HFFc6 (cell line): ENCODE measurements at places on chromosomes 3 and 15.

DNA sequence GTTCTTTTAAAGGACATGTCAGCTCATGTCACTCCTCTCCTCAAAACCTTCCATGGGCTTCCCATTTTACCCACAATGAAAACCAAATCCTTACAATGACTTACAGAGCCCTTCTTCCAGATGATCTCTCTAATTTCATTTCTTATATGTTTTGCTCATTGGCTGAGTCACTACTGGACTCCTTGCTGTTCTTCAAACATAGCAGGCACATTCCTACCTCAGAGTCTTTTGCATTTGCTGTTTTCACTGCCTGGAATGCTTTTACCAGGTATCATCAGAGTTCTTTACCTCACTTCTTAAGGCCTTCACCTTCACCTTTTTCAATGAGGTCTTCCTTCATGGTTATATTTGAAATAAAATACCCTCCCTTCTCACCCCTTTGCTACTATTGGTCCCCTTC lies 57.3 kb downstream of the NECTIN3 start:
- H3K36me3 ChIP-seq: peaks cover 20% of the 10 kb centered on the region
- peaks cover 4% of the 10 kb centered on the region; the same call in 1 of the 2 replicates for H3K27me3 ChIP-seq
- DNase-seq: no peak

- H3K4me1 ChIP-seq: peaks cover 40% of the 10 kb centered on the region
- H3K36me3 ChIP-seq: peaks cover 5% of the 10 kb centered on the region
- DNase-seq: no peak
- no peak overlapping the region for H3K27ac ChIP-seq
Measured at GRCh38 chr15:41951571-41951970, 20.8 kb downstream of the EHD4 start.

DNA sequence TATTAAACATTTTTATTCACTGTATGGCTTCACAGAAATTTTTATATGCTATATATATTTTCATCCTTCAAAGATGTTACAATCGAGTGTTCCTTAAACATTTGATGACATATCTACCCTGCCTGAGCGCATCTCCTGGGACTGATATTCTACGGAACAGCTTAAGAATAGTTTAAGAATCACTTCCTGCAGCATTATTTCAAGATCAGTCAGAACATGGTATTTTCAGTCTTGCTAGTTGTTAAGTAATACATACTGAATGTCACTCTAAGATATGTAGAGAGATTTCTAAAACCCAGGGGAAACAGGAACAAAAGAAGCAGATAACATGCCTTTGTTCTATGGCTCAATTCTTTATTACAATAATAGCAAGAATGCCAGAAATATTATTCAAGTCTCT lies 8.7 kb downstream of the COL8A1 start:
- H3K27me3 ChIP-seq: no peaks in the 10 kb centered on the region; the same call in 1 of the 2 replicates
- H3K4me1 ChIP-seq: peaks cover 87% of the 10 kb centered on the region
- peak overlapping the region; percentile 90 for H3K27ac ChIP-seq

GRCh38 chr15:57566834-57567233 lies 24.9 kb upstream of the MYZAP start:
- peak; percentile 56 for DNase-seq
- no peaks in the 10 kb centered on the region for H3K36me3 ChIP-seq
- H3K4me1 ChIP-seq: peaks cover 32% of the 10 kb centered on the region
- H3K27me3 ChIP-seq: peaks cover 5% of the 10 kb centered on the region
- H3K27ac ChIP-seq: peak overlapping the region; percentile 17; the same call in 1 of the 2 replicates

- H3K4me1 ChIP-seq: no peaks in the 10 kb centered on the region
- H3K27ac ChIP-seq: no peak overlapping the region
- DNase-seq: no peak
- H3K36me3 ChIP-seq: 0 out of 2 replicates have a peak, but pooled peaks cover 9% of the 10 kb centered on the region
Measured at GRCh38 chr15:83764201-83764838, 110.4 kb downstream of the ADAMTSL3 start.

- H3K27me3 ChIP-seq: no peaks in the 10 kb centered on the region; the same call in none of the 2 replicates
- H3K4me3 ChIP-seq: no peak overlapping the region
- no peaks in the 10 kb centered on the region for H3K36me3 ChIP-seq
- no peaks in the 10 kb centered on the region for H3K4me1 ChIP-seq
- no peak overlapping the region for H3K27ac ChIP-seq
Measured at GRCh38 chr15:94480289-94480834, 249.0 kb downstream of the MCTP2 start.

DNA sequence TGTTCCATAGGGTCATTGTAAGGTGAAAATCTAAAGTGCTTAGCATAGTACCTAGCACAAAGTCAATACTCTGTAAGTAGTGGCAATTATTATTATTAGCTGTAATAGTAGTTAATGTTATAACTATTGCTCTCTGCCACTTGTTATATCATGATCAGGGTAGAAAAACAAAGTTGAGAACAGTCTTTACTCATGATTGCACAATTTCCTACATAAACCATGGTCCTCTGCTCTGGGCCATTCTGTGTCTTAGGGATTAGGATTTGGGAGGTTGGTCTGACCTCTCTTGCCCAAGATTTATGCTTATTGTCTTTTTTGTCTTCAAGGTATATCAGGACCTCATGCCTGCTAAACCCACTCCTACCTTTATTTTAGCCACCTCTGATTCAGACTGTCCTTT lies 4.3 kb upstream of the LRRC58 start:
- no peaks in the 10 kb centered on the region for H3K36me3 ChIP-seq
- H3K4me3 ChIP-seq: no peak overlapping the region
- peaks cover 22% of the 10 kb centered on the region for H3K27me3 ChIP-seq
- H3K4me1 ChIP-seq: peaks cover 14% of the 10 kb centered on the region
- no peak for DNase-seq
- H3K27ac ChIP-seq: no peak overlapping the region

GRCh38 chr3:155972885-155973584 lies 102.6 kb downstream of the GMPS start:
- no peak overlapping the region for H3K4me3 ChIP-seq
- H3K4me1 ChIP-seq: no peaks in the 10 kb centered on the region
- no peak overlapping the region for H3K27ac ChIP-seq
- no peaks in the 10 kb centered on the region for H3K27me3 ChIP-seq
- no peaks in the 10 kb centered on the region for H3K36me3 ChIP-seq

GRCh38 chr15:41891226-41891625 lies 2.6 kb downstream of the SPTBN5 start:
- no peak for DNase-seq
- no peak overlapping the region for H3K27ac ChIP-seq
- no peaks in the 10 kb centered on the region for H3K36me3 ChIP-seq

- DNase-seq: peak; percentile 99
- peak overlapping the region; percentile 42 for H3K4me3 ChIP-seq
- peaks cover 44% of the 10 kb centered on the region for H3K4me1 ChIP-seq
- H3K27me3 ChIP-seq: no peaks in the 10 kb centered on the region
- peak overlapping the region; percentile 89 for H3K27ac ChIP-seq
Measured at GRCh38 chr3:56980798-56981390, 79.6 kb upstream of the SPATA12 start.

GRCh38 chr3:44960387-44961026 lies 15.5 kb downstream of the ZDHHC3 start:
- no peak for DNase-seq
- H3K4me1 ChIP-seq: peaks cover 35% of the 10 kb centered on the region
- no peak overlapping the region for H3K27ac ChIP-seq
- H3K27me3 ChIP-seq: no peaks in the 10 kb centered on the region
- no peak overlapping the region for H3K4me3 ChIP-seq
- peaks cover 12% of the 10 kb centered on the region; the same call in 1 of the 2 replicates for H3K36me3 ChIP-seq

GRCh38 chr3:183815563-183815940 lies 9.8 kb downstream of the MAP6D1 start:
- no peak overlapping the region for H3K4me3 ChIP-seq
- no peak for DNase-seq
- H3K27ac ChIP-seq: no peak overlapping the region
- H3K4me1 ChIP-seq: no peaks in the 10 kb centered on the region
- H3K27me3 ChIP-seq: peaks cover 5% of the 10 kb centered on the region

DNA sequence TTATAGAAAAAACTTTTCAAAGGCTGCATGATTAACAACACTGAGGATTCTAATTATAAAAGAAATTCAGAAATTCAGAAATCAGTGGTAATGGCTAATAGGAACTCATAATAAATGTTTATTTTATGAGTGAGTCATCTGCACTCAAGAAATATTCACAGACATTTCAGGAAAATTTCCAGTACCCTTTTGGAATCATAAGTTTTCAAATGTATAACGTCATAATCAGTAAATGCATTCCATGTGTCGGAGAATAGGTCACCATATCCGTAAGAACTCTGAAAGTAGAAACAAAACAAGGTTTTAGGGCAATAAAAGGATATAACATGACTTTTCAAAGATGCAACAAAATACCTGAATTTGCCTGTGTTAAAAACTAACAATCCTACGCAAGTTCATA lies 24.7 kb downstream of the EOGT start:
- no peaks in the 10 kb centered on the region for H3K27me3 ChIP-seq
- H3K27ac ChIP-seq: peak overlapping the region; percentile 62
- H3K36me3 ChIP-seq: peaks cover 55% of the 10 kb centered on the region
- H3K4me1 ChIP-seq: peaks cover 41% of the 10 kb centered on the region
- DNase-seq: peak; percentile 61

DNA sequence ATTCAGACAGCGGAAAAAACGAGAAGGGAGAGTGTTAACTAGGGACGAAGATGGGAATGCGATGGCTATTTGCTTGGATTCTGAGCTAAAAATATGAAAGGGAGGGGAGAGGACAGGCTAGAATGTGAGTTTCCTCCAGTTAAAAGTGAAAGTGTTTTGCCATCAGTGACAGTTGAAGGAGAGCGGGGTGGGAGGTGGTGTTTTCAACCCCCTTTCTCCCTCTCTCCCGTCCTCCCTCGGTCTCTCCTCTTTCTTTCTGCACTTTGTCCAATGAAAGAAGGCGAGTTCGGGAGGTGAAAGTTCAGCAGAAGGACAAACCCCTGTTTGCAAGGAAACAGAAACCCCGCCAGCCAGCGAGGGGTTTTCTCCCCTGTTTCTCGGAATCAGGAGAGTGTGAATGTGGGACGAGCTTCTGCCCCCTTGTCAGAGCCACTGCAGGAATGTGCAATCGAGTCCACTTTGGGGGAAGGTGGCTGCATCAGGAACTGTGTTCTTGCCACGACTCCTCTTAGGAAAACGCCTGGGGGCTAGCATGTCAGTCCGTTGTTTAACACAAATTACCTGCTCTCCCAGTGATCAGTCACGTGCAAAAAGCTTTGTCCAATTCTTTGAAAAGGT lies 975 bp upstream of the FOXP1 start:
- H3K4me1 ChIP-seq: peaks cover 58% of the 10 kb centered on the region
- H3K27me3 ChIP-seq: no peaks in the 10 kb centered on the region
- H3K36me3 ChIP-seq: no peaks in the 10 kb centered on the region
- peak overlapping the region; percentile 91 for H3K4me3 ChIP-seq
- peak overlapping the region; percentile 89 for H3K27ac ChIP-seq

DNA sequence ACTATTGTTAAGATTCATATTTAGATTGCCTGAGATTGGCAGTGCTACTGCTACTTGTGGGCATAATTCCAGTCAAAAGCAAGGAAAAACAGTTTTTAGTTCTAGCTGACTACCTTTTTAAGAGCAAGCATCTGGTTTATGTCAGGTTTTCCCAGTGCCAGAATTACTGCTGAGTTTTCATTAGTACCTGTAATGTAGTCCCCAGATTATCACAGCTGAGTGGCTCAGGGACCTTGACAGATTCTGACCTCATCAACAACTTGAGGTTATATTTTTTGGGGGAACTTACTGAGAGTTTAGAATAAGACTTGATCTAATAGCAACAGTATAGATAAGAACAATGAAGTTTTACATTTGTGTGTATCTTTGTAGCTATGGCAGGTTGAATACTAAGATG lies 31.0 kb downstream of the NXPE3 start:
- H3K36me3 ChIP-seq: peaks cover 6% of the 10 kb centered on the region
- H3K4me1 ChIP-seq: peaks cover 50% of the 10 kb centered on the region
- no peaks in the 10 kb centered on the region for H3K27me3 ChIP-seq
- H3K27ac ChIP-seq: peak overlapping the region; percentile 84
- H3K4me3 ChIP-seq: peak overlapping the region; percentile 60; the same call in 1 of the 2 replicates

- no peak overlapping the region for H3K27ac ChIP-seq
- no peak overlapping the region for H3K4me3 ChIP-seq
- H3K36me3 ChIP-seq: no peaks in the 10 kb centered on the region
- no peaks in the 10 kb centered on the region for H3K4me1 ChIP-seq
- peaks cover 47% of the 10 kb centered on the region for H3K27me3 ChIP-seq
Measured at GRCh38 chr3:122912772-122913538, 114.6 kb downstream of the SEMA5B start.

DNA sequence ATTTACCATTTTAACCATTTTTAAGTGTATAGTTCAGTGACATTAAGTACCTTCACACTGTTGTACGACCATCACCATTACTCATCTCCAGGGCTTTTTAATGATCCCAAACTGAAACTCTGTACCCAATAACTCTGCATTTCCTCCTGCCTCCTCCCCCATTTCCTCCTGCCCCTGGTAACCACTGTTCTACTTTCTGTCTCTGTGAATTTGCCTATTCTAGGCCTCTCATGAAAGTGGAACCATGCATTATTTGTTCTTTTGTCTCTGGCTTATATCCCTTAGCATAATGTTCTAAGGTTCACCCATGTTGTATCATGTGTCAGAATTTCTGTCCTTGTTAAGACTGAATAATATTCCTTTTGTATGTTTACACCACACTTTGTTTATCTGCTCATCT lies 154.2 kb downstream of the MECOM start:
- no peaks in the 10 kb centered on the region for H3K36me3 ChIP-seq
- H3K27ac ChIP-seq: no peak overlapping the region
- H3K27me3 ChIP-seq: no peaks in the 10 kb centered on the region; the same call in 1 of the 2 replicates
- H3K4me1 ChIP-seq: no peaks in the 10 kb centered on the region

- peaks cover 53% of the 10 kb centered on the region for H3K4me1 ChIP-seq
- H3K27me3 ChIP-seq: peaks cover 2% of the 10 kb centered on the region; the same call in 1 of the 2 replicates
- H3K27ac ChIP-seq: no peak overlapping the region
Measured at GRCh38 chr3:136186344-136186743, 9.8 kb downstream of the MSL2 start.

- peaks cover 4% of the 10 kb centered on the region; the same call in 1 of the 2 replicates for H3K36me3 ChIP-seq
- H3K27me3 ChIP-seq: no peaks in the 10 kb centered on the region
- H3K4me3 ChIP-seq: no peak overlapping the region
- no peak for DNase-seq
Measured at GRCh38 chr15:88932271-88932874, 19.2 kb upstream of the MFGE8 start.

GRCh38 chr3:36991147-36991546 lies 1.8 kb downstream of the EPM2AIP1 start:
- no peak overlapping the region for H3K4me3 ChIP-seq
- H3K27ac ChIP-seq: no peak overlapping the region
- H3K36me3 ChIP-seq: peaks cover 31% of the 10 kb centered on the region
- no peak for DNase-seq

DNA sequence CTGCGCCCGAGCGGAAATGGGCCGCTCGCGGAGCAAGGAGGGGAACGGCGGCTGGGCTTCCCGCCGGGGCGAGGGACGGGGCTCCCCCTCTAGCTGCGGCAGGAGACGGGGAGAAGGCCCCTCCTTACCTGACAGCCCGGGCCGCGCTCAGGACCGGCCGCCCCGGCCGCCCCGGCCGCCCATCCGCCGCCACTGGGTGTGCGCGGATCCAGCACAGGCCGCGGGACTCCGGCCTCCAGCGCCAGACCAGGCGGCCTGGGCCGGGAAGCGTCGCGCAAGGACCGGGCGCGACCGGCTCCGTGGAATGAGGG lies 296 bp downstream of the TPRA1 start:
- peak overlapping the region; percentile 96 for H3K4me3 ChIP-seq
- H3K27me3 ChIP-seq: peaks cover 2% of the 10 kb centered on the region
- peaks cover 37% of the 10 kb centered on the region for H3K4me1 ChIP-seq
- H3K27ac ChIP-seq: peak overlapping the region; percentile 98
- no peak for DNase-seq

- no peak overlapping the region for H3K4me3 ChIP-seq
- no peaks in the 10 kb centered on the region for H3K36me3 ChIP-seq
- peaks cover 16% of the 10 kb centered on the region for H3K27me3 ChIP-seq
- H3K27ac ChIP-seq: no peak overlapping the region
- DNase-seq: no peak
Measured at GRCh38 chr3:33153782-33154181, 40.0 kb downstream of the CRTAP start.
